SK-MEL-5 (cell line): ENCODE measurements at places on chromosomes 3 and 15. TPM values are rescaled to one million over a fixed set of nuclear protein-coding genes. Genes with fewer than 3 reads are reported as not detected.

The FGD5 gene
- total RNA-seq: not detected in 2 replicates

The RETNLB gene
- total RNA-seq: not detected in 2 replicates

The CPNE9 gene
- total RNA-seq: 0.53 and 0.79 TPM in 2 replicates

The CLSTN2 gene
- not detected in 2 replicates for total RNA-seq

The CLDN16 gene
- not detected in 2 replicates for total RNA-seq

The C2CD4B gene
- not detected in 2 replicates for total RNA-seq

The GOLGA6A gene
- not detected in 2 replicates for total RNA-seq

The EPHA3 gene
- total RNA-seq: 40.8 and 43.2 TPM in 2 replicates

The PLSCR5 gene
- not detected in 2 replicates for total RNA-seq

The FBLN2 gene
- total RNA-seq: 0.51 and 1.8 TPM in 2 replicates

The NMNAT3 gene
- 0.85 and 0.93 TPM in 2 replicates for total RNA-seq

The ZNF654 gene
- total RNA-seq: 20.0 and 21.9 TPM in 2 replicates

The ARNT2 gene
- 33.6 and 39.4 TPM in 2 replicates for total RNA-seq

The FNDC3B gene
- total RNA-seq: 34.4 TPM in 2 replicates

The SLC9A9 gene
- total RNA-seq: 0.45 and 0.64 TPM in 2 replicates

The COL6A6 gene
- 0.11 TPM in 1 of 2 replicates, not detected in the other for total RNA-seq

The CLK3 gene
- 44.4 and 53.2 TPM in 2 replicates for total RNA-seq

The FOXB1 gene
- total RNA-seq: not detected in 2 replicates

The SEMA3G gene
- 0.40 and 0.43 TPM in 2 replicates for total RNA-seq

The ALS2CL gene
- total RNA-seq: 0.43 and 0.90 TPM in 2 replicates

The CDHR4 gene
- total RNA-seq: not detected in 2 replicates

The EHHADH gene
- total RNA-seq: 9.5 and 12.1 TPM in 2 replicates

The TIMMDC1 gene
- 273 and 289 TPM in 2 replicates for total RNA-seq

The CLDN11 gene
- not detected in 2 replicates for total RNA-seq

The ALDH1A2 gene
- total RNA-seq: 0.18 TPM in 1 of 2 replicates, not detected in the other

The TUSC7 gene
- total RNA-seq: not detected in 2 replicates

The AGTR1 gene
- 0.08 and 0.13 TPM in 2 replicates for total RNA-seq

The GABRR3 gene
- not detected in 2 replicates for total RNA-seq

The PDZRN3 gene
- total RNA-seq: 4.0 and 5.2 TPM in 2 replicates

The TRH gene
- not detected in 2 replicates for total RNA-seq

The CCR3 gene
- not detected in 2 replicates for total RNA-seq

The LSAMP gene
- 16.1 and 25.3 TPM in 2 replicates for total RNA-seq

The TNIK gene
- total RNA-seq: 10.4 and 12.2 TPM in 2 replicates

The ANKUB1 gene
- total RNA-seq: 0.08 TPM in 1 of 2 replicates, not detected in the other

The PLA2G4B gene
- 0.61 and 3.1 TPM in 2 replicates for total RNA-seq

The PCSK6 gene
- 11.1 and 11.5 TPM in 2 replicates for total RNA-seq

The SOX14 gene
- total RNA-seq: not detected in 2 replicates

The ITIH3 gene
- total RNA-seq: 0.26 TPM in 1 of 2 replicates, not detected in the other

The SCN5A gene
- total RNA-seq: 0.51 and 1.0 TPM in 2 replicates

The FAIM gene
- total RNA-seq: 9.0 and 11.8 TPM in 2 replicates

The NEIL1 gene
- 0.29 and 0.40 TPM in 2 replicates for total RNA-seq

The AMOTL2 gene
- total RNA-seq: 12.1 and 12.5 TPM in 2 replicates

The TMEM266 gene
- 1.9 and 2.0 TPM in 2 replicates for total RNA-seq

The OTOL1 gene
- 0.16 and 0.32 TPM in 2 replicates for total RNA-seq

The ROPN1 gene
- total RNA-seq: 33.4 and 37.8 TPM in 2 replicates

The EFCC1 gene
- total RNA-seq: 0.16 and 0.40 TPM in 2 replicates

The GOLGA6L9 gene
- 1.8 and 2.3 TPM in 2 replicates for total RNA-seq

The CIB2 gene
- total RNA-seq: 15.4 and 15.9 TPM in 2 replicates

The FEZF2 gene
- total RNA-seq: not detected in 2 replicates

The SSUH2 gene
- total RNA-seq: not detected in 2 replicates

The CYP1A2 gene
- total RNA-seq: not detected in 2 replicates

The ACAP2 gene
- total RNA-seq: 71.4 and 84.7 TPM in 2 replicates

The LRRC49 gene
- 1.1 and 1.6 TPM in 2 replicates for total RNA-seq

The CHRNA3 gene
- total RNA-seq: 0.74 and 2.1 TPM in 2 replicates

The C3orf80 gene
- 0.21 and 0.40 TPM in 2 replicates for total RNA-seq

The PP2D1 gene
- not detected in 2 replicates for total RNA-seq

The NDN gene
- total RNA-seq: 29.9 and 39.3 TPM in 2 replicates

The GNAT1 gene
- total RNA-seq: not detected in 2 replicates
